ENCODE measurements at places on chromosomes 7 and 10.

DNA sequence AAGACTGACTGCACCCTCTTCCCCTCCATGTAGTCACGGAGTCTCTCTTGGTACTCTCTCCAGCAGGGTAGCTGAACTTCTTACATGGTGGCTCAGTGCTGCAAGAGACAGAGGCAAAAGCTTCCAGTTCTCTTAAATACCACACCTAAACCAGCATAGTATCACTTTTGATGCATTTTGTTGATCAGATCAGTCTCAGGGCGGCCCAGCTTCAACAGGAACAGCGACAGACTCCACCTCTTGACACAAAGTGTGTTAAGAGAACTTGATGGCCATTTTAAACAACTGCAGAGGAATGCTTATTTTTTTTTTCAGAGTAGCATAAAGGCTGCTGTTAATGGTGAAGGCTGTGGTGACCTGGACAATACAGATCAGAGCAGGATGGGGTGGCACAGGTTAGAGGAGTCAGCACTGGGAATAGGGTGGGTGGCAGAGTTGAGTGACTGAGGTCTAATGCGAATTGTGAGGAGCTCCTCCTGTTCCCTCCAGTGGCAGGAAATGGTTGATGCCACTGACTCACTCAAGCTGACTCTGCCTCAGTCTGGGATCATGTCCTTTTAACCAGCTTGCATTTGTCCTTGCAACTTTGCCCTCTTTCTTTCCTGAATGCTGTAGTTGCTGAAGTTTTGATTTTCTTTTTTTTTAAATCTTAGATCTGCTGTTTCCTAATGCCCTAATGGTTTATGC, 17.3 kb downstream of the MGAM start:
- DNase-seq = peak; percentile 24

DNA sequence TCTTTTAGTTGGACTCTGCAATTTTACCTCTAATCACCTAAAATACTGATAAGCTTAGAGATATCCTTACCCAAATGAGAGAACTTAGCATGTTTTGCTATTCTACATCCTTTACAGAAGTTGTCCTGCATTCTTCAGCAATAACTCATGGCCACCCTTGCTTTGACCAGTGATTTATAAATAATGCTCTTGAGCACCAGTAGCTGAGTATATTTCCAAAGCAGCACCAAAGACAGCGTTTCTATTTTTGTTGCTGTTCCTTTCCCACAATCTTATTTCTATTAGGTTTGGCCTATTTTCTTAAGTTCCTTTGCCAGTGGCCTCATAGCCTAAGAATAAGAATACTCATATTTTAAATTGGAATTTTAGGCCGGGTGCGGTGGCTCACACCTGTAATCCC, 15.0 kb downstream of the ARPC1A start:
- peak; percentile 41 for DNase-seq

DNA sequence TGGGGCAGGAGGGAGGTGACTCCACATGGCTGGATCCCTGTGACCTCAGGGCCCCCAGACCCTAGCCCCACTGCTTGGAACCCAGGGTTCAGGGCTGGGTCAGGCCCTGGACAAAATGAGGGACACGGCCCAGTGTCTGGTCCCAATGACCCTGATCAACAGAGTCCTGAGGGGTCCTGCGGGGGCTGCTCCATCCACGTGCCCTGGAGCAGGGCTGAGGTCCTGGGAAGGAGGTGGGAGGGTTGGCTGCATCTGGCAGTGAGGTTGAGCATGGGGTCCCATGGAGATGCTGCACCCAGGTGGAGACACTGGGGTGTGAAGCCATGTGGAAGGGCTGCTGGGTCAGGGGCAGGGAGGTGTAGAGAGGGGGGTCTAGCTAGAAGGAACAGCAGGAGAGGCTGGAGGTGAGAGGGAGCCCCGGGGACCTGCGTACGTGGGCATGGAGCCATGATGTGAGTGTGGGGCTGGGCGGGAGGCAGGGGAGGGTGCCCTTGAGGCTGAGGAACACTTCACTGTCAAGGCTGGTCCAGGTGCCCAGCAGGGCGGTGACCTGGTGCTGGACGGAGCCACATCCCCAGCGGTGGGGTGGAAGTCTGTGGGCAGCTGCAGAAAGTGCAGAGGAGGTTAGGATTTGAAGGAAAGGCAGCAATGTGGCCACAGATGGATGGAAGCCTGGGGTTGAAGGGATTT, 604 bp downstream of the SCART1 start:
- DNase-seq = no peak

DNA sequence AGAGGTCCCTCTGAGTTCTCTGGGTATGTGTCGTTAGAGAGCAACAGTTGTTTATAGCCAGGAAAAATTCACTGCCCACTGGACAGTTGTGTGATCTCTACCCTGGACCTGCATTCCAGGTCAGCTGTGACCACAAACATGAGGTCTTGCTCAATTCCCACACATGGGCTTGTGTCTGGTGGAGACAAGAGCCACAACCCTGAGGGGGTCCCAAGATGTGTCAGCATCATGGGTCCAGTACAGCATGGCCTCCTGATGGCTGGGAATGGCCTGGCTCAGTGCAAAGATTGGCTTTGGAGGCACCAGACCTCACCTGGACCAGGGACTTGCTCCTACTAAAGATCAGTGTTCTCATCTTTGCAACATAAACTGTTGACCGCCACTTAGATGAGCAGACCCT, 751.6 kb downstream of the GRID1 start:
- DNase-seq = no peak

DNA sequence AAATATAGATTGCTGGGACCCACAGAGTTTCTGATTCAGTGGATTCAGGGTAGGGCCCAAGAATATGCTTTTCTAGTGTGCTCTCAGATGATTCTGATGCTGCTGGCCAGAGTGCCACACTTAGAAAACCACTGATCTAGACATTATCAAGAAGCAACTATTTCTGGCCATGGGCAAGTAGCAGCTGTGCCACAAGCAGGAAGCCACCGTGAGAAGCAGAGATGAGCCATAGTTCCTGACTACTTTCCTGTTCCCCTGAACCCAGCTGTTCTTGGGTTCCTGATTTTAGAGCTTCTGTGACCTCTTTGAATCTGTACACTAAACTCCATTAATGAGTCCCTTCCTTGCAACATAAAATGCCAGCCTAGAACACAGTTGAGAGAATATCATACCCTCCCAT, 38.1 kb upstream of the PIK3AP1 start:
- no peak for DNase-seq

DNA sequence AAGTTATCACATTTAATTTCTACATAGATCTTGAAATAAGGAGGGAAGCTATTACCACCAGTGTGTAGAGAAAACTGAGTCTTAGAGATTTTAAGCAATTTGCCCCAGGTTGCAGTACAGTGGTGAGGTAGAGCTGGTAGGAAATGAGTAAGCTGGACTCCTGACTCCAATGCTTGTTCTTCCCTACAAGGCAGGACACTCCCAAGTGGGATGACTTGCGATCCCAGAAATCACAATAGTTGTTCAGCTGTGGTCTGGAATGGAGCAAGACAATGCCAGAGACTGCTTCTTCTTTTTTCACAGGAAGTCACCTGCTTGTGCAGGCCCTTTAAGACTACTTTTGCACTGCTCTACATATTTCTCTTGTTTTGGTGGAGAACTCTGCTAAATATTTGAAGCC, 327.2 kb upstream of the BMPER start:
- no peak for DNase-seq
